ENCODE measurements at places on chromosomes 2 and 18.

GRCh38 chr2:239826786-239827522 is 198.2 kb downstream of the NDUFA10 start:
- DNase-seq = no peak

GRCh38 chr2:31238906-31239592 is 5.1 kb downstream of the EHD3 start:
- no peak for DNase-seq

GRCh38 chr2:66034467-66034866 is 400.5 kb upstream of the MEIS1 start:
- no peak for DNase-seq

DNA sequence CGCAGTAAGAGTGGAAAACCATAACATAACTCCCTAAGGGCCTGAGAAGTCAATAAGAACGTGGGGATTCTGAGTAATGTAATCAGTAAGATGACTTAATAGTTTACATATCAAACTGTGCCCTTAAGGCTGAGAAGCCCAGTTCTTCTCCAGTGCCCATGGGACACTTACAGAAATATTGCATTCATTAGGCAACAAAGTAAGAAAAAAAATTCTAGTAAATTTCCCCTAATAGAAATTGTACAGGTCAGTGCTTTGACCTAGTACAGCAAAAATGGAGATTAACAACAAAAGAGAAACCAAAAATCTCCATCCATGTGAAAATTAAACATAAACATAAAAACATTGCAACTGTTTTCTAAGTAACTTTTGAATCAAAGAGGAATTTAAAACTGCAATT is 139.8 kb upstream of the HS6ST1 start:
- no peak for DNase-seq

DNA sequence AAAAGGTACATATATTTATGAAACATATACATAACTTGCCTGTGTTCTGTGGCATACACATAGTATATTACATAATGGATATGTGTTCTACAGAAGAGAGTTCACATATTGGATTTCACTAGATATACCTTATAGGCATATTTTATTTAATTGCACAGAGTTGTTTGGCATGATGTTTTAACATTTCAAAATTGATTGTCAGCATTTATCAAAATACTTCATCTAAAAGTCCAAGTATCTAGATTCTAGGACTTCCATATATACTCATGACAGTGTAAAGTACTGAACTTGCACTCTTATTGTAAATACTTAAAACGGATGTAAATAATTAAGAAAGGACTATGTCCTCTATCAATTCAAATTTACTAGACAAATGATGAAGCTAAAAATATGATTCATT is 995.3 kb upstream of the LRRTM1 start:
- DNase-seq = no peak

DNA sequence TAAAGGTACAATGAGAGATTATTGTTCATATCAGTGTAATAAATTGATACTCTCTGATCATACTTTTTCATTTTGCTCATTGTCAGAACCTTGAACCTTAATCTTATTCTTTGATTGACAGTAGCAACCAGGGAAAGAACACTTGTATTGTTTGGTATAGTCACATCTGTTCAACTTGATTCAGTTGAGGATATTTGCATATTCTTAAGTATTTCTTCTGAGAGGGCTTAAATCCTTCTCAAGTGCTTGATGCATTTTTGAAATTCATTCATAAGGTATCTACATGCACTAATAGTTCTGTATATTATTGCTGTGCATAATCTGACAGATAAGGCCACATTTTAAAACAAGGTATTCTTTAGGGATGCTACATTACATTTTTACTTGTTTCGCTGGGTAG is 118.9 kb downstream of the EHBP1 start:
- no peak for DNase-seq
